NCI-H2171 (cell line): ENCODE measurements at places on chromosomes 3 and 15.

DNA sequence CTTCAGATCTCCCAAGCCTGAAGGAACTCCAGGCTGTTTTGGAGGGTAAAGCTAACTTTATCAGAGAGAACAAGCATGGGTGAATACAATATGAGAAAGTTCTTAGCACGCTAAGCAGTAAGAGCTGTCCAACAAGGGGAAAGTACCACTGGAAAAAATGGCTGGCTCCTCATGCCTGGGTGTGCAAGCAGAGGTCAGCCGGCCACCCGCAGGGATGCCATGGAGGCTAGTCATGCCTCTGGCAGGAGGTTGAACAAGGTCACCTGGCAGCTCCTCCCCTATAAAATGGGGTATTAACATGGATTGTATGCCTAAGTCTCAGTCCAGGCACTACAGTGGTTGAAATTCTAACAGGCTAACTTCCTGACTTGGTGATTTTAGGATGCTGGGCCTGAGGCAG, 75.4 kb upstream of the SLC6A1 start:
- no peak for DNase-seq

- DNase-seq = peak; percentile 85
Observed at GRCh38 chr15:30962079-30962478, 29.3 kb downstream of the MTMR10 start.

- no peak for DNase-seq
Observed at GRCh38 chr3:71163198-71163918, 420.2 kb downstream of the FOXP1 start.

GRCh38 chr3:160860346-160860745, 104.3 kb downstream of the PPM1L start:
- peak; percentile 64 for DNase-seq

- DNase-seq = no peak
Observed at GRCh38 chr3:172087602-172088580, 48.5 kb downstream of the FNDC3B start.

- no peak for DNase-seq
Observed at GRCh38 chr3:76669322-76669721, 370.6 kb upstream of the ROBO2 start.

- no peak for DNase-seq
Observed at GRCh38 chr15:58931987-58932588, 1.4 kb downstream of the SLTM start.
